D721Med (cell line): ENCODE measurements at places on chromosomes 13 and 19.
A peak's percentile ranks its signal among the peaks of the same experiment; 100 is the strongest.

DNA sequence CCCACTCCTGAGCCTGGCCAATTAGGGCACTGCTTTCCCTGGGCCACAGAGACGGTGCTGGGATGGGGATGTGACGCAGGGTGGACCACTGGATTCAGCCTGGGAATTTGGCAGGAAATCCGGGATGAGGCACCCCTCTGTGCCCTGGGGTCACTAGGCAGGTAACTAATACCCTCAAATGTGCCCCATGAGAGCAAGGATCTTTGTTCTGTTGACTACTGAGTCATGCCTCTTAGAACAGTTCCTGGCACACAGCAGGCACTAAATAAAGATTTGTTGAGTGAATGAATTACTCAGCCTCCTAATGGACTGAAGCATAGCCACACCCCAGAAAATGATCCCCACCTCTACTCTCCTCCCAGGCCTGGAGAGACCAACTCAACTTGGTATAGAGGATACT, 15.9 kb downstream of the OPA3 start:
- DNase-seq = no peak

DNA sequence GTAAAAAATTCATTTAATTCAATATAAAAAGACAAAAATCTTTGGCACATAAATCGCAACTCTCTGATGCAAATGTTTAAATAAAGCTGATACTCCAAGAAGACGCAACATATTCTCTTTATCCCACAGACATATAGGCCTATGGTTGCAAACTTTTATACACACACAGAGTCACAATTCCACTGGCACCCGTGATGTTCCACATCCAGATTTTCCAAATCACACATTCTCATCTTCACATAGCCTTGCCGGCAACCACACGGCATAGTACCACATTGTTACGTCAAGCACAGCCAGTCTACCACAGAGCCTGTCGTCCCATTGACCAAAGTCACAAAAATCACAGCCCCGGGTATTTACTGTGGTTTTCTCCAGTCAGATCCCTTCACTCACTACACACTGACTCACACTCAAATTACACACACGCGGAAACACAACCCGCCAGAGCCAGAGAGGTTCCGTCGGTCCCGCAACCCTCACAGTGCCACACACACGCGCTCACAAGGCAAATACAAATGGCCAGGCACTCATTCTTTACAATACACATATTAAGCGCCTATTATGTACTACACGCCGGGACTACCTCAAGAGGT, 546 bp upstream of the ZNF546 start:
- no peak for DNase-seq

DNA sequence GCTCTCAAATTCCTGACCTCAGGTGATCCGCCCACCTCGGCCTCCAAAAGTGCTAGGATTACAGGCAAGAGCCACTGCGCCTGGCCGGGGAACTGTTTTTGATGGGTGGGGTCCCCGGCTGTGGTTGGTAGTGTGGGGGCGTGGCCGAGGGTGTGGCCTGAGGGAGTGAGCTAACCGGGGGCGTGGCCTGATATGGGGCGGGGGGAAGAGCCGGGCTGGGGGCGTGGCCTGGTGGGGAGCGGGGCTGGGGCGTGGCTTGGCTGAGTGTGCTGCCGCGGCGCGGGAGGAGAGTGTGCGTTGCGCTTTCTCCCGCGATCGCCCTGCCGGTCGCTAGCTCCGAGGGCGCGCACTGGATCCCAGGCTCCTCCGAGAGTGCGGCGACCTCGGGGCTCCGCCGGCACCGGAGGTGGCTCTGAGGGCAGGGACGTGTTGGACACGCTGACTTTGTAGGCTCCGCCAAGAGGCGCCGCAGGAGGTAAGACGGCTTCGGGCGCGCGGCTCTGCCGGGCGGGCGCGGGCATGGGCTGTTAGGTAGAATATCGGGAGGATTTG, at the start of gene SPATA13:
TSS of gene SPATA13 (plus strand) at position 263 of the 552 bp plus-strand sequence. CDS start 62,210 bp downstream, outside the sequence.
- peak; percentile 44 for DNase-seq

DNA sequence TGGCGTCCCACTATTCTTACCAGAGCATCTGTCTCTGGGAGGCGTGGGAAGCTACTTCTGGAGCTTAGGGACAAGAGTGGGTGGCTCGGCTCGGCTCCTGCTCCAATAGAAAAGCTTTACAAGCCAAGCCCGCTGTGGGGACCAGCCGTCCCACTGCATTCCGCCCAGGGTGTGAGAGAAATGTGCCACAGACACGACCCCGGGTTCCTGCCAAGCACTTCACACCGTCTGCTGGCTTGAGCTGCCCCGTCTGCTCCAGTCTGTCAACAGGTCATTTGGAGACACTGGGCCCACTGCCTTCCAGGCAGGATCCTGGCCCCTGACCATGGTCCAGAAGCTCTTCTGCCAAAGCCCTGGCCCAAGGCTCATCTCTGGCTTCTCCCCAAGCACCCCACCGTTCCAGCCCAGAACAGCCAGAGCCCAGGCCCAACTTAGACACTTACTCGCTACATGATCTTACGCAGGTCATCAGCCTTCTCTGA, 6.5 kb upstream of the FKRP start:
- DNase-seq = no peak

DNA sequence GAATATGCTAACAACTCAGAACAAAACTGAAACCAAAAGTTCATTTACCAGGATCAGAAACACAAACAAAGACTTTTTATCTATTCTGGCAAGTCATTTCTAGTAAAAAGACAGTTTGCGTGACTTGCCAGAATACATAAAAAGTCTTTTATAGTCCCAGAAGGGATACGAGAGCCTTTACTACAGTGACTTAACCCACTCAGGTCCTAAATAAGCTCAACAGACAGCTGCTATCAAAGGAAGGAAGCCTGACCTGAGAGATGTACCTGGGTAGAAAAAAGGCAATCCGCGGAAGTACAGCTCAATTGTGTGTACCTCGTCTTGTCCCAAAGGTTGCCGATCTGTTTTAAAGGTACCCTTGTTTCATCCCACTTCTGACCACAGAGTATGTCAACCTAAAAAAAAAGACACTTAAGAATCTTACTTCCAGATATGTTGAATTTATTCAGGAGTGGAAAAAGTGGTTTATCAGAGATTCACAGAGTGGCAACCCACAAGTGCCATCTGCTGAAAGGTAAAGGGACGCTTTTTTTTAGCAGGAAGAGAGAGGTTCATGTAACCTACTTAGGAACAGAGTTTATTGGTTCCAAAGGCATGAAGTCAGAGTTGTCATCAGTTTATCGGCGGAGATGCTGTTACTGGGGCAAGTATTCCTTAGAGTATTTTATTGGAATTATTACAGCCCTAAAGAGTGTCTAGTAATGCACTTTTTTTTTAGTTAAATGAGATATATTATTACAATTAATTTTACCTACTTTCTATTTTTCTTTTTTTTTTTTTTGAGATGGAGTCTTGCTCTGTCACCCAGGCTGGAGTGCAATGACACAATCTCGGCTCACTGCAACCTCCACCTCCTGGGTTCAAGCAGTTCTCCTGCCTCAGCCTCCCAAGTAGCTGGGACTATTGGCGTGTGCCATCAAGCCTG, 69.7 kb upstream of the C1QTNF9B start:
- DNase-seq = no peak

GRCh38 chr19:36686365-36687213, 823 bp upstream of the ZNF567 start:
- DNase-seq = no peak

GRCh38 chr19:7916955-7917266, 2.3 kb downstream of the TGFBR3L start:
- no peak for DNase-seq

GRCh38 chr19:52584736-52585440, 14.8 kb downstream of the ZNF701 start:
- no peak for DNase-seq

DNA sequence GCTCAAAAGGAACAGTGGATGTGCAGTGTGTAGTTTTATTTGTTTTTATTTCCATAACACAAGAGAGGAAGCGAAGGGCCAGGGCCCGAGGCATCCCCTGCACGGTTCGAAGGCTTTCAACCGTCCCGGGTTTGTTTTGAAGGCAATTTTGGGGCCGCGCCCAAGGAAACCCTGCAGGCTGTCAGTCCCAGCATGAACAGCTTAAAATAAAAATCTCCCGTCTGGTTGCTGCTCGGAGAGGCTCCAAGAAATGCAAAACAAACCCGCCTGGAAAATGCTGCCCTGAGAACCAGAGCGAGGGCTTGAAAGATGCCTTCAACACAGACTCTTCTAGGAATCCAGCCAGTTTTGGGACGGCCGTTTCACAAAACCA, 16.0 kb downstream of the LSM4 start:
- DNase-seq = no peak

GRCh38 chr19:31519908-31520307, 170.7 kb upstream of the TSHZ3 start:
- no peak for DNase-seq

GRCh38 chr13:105925496-105925895, 610.0 kb downstream of the EFNB2 start:
- DNase-seq = no peak

DNA sequence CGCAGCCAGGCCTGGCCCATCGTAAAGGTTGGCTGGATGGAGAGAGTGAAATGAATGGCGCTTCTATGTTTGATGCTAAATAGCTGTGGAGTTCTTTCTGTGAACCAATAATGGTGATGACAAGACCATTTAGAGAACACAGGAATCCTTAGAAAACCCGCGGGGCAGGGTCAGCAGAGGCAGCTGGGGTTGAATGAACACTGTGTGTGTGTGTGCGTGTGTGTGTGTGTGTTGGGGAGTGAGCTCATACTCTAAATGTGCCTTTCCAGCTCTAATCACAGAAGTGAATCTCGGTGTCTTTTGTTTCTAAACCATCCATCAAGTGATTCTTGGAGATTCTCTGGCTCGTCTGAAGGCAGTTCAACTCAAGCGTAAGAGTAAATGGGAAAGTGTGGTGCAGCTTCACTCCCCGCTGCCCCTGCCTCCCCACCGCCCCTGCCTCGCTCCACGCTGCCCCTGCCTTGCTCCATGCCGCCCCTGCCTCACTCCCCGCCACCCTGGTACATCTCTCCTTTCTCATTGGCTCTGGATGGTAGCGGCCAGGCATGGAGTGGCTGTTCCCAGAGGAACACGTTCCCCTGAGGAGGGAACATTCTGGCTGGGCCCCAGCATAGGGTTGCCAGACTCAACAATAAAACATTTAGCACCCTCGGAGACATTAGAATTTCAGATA, 21.2 kb downstream of the TMPRSS9 start:
- no peak for DNase-seq

- DNase-seq = no peak
These were observed 58.6 kb downstream of the GADD45B start for GRCh38 chr19:2534423-2535013.

- no peak for DNase-seq
These were observed 99.1 kb downstream of the UQCRFS1 start for GRCh38 chr19:29113838-29114237.

GRCh38 chr13:51639171-51639570, 54.9 kb downstream of the WDFY2 start:
- no peak for DNase-seq

GRCh38 chr19:13909430-13909829, 3.4 kb downstream of the CC2D1A start:
- no peak for DNase-seq

DNA sequence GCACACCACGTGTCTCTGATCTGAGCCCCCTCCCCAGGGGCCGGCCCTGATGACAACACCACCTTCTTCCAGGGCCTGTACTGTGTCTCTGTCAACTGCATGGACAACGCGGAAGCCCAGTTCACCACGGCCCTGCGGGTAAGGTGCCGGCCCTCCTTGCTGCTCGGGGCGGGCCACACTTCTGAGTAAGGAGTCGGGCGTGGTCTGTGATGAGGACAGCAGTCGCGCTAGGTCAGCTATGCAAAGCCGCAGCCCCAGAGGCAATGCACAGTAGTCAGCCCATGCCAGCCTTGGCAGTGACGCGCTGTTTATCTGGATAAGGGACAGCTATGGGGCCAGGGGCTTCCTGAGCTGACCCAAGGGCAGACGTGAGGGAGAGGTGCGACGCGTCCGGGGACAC, 24.6 kb downstream of the MAU2 start:
- DNase-seq = no peak

DNA sequence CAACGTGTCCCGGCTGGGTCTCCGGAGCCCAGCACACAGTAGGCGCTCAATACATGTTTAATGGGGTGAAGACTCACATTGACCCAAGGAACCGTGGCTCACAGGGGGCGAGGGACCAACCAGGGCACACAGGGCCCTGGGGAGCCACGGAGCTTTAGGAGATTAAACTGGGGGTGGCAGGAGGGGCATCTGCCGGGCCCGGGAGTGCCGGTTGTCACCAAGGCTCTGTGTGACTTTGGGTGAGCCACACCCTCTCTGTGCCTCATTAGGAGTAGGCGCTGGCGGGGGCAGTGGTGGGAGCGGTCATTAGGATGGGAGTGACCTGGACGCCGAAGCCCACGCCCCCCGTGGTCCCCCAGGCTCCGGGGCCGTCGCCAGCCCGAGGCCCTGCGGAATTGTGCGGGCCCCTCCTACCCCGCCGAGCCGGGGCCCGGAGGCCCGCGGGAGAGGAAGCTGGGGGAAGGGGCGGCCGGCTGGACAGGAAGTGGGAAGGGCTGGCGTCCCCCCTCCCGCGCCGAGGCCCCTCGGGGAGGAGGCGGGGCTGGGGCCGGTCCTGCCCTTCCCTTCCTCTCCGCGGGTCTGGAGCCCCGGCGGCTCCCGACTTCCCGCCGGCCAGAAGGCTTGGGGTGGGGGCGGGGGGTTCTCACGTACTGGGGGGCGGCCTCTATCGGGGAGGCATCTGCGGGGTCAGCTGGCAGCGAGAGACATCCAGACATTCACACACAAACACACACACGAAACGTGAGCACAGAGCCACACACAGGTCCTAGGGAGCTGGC, 1.8 kb upstream of the SSBP4 start:
- peak; percentile 74 for DNase-seq

DNA sequence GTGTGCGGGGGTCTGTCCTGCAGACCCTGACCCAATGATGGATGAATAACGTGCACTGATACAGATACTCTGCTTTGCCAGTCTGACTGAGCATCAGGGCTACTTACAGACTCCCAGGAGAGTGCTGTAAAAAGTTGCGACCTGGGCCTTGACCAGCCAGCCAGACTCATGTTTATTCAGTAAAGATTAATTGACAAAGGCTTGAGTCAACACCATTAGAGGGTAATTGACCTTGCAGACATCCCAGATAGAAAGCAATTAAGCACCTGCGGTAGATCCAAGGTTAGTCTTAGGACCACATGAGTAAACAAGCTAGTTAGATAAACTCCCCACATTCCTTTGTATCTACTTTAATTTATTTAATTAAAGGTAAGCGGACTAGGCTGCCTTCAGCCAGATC, 10.4 kb downstream of the NUDT19 start:
- no peak for DNase-seq
